ENCODE measurements at places on chromosomes 3 and 15.
A peak's percentile ranks its signal among the peaks of the same experiment; 100 is the strongest.

- peak; percentile 56 for DNase-seq
Measured at GRCh38 chr3:27721717-27722564, at the start of gene EOMES. Gene EOMES (minus strand): TSS chr3:27722323. CDS start chr3:27722294, 29 bp downstream.

- no peak for DNase-seq
Measured at GRCh38 chr15:95152741-95153140, 921.4 kb downstream of the MCTP2 start.

GRCh38 chr3:58998476-58999117, 51.2 kb downstream of the CFAP20DC start:
- no peak for DNase-seq

GRCh38 chr3:149808209-149808829, 4.7 kb upstream of the RNF13 start:
- DNase-seq = peak; percentile 75

DNA sequence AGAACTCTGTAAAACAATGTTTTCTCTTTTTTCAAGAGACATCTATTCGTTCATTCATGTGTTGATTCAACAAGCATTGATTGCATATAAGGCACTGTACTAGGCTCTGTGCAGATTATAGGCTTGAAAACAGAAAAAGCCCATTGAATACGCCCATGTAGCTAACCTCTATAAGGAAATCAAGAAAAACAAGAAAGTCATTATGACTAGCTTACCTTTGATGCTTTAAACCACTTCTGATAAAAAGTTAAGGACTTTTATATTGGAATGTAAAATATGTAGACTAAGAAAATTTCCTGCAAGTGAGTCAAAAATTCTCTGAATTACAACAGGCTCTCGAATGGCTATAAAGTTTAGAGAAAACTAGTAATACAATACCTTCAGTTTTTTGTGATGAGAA, 92.5 kb downstream of the BDH1 start:
- DNase-seq = no peak

DNA sequence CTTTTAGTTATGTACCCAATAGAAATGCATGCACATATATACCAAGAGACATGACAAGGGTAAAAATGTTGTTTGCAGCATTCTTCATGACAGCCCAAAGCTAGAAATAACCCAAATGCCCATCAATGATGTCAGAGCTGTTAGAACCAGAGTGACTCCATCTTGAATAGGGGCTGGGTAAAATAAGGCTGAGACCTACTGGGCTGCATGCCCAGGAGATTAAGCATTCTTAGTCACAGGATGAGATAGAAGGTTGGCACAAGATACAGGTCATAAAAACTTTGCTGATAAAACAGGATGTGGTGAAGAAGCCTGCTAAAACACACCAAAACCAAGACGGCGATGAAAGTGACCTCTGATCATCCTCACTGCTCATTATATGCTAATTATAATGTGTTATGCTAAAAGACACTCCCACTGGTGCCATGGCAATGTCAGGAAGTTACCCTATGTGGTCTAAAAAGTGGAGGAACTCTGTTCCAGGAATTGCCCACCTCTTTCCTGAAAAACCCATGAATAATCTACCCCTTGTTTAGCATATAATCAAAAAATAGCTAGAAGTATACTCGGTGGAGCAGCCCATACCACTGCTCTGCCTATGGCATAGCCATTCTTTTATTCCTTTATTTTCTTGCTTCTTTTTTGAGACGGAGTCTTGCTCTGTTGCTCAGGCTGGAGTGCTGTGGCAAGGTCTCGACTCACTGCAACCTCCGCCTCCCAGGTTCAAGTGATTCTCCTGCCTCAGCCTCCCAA, 32.9 kb downstream of the ZBTB11 start:
- no peak for DNase-seq

- no peak for DNase-seq
Measured at GRCh38 chr3:65583188-65583587, 455.5 kb downstream of the MAGI1 start.

DNA sequence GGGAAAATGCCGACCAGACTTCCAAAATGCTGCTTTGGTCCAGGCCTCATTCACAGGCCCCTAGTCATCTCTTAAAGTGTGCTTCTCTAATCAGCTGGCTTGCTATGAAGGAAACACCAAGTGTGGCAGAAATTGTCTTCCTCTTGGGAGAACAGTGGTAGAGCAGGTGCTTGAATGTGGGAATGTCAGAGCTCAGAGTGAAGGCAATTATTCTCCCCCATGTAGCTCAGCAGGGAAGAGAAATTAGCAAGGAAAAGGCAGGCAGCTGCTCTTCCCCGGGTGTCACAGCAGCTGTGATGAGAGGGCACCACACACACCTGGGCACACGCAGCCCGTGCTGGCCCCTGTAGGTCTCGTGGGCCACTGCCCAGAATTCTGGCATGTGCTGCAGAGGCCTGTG, 358.5 kb downstream of the WDR72 start:
- DNase-seq = no peak

DNA sequence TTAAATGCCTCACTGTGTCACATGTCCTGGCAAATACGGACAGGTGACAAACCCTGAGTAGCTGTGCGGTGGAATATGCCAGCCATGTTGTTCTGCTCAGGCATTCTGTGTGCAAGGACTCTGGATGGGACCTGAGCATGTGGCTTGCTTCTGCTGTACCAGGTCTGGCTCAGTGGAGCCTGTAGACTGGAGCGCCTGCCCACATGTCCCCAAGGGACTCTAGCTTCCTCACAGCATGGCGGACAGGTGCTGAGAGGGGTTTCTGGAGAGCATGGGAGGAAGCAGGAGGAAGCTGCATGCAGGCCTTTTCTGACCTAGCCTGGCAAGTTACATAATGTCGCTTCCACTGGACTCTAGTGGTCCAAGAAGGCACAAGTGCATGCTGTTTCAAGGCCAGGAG, 96.3 kb downstream of the PLXNA1 start:
- no peak for DNase-seq

DNA sequence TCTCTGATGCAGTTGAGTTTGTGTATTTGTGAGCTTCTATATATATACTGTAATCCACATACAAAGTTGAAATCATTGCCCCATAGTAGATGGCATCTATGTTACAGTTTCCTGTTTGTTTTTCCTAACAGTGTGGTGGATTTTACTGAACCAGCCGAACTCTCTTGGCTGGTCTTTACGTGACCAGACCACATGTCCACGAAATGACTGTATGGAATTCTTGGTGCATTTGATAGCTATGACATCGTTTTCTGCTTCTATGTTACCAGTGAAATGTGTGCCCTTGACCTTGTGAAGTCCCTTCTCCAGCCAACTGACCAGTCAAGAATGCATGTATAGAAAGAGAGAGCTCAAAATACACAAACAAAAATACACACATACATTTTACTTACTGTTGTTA, 1.8 kb downstream of the KCNMB2 start:
- no peak for DNase-seq

GRCh38 chr3:190258634-190259033, 63.6 kb downstream of the CLDN1 start:
- no peak for DNase-seq

- no peak for DNase-seq
Measured at GRCh38 chr15:79562403-79562815, 130.3 kb downstream of the MINAR1 start.
